Uterus (tissue), 4 donors: ENCODE measurements at places on chromosomes 4 and X. TPM values are rescaled to one million over a fixed set of nuclear protein-coding genes. Genes with fewer than 3 reads are reported as not detected.

DNA sequence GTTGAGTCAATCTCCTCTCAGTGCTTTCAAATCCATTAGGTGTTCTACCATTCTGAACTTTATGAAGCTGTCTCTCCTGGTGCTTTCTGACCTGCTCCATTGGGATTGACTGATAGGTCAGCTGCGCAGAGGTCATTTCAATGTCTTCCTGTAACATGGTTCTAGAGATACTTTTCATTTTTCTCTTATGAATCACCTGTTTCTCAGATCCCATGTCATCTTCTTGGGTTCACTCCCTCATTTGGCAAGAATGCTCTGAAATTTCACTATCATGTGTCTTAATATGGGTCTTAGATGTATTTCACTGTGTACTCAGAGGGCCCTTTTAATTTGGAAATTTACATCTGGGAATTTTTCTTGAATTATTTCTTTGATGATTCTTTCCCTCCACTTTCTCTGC is 13.8 kb upstream of the PGM2 start:
- H3K4me1 ChIP-seq: no peaks in the 10 kb centered on the region
- H3K27me3 ChIP-seq: no peaks in the 10 kb centered on the region

GRCh38 chr4:59818656-59819055 is 1381.5 kb upstream of the ADGRL3 start:
- no peaks in the 10 kb centered on the region for H3K27me3 ChIP-seq
- no peak overlapping the region for H3K4me3 ChIP-seq
- H3K36me3 ChIP-seq: no peaks in the 10 kb centered on the region

DNA sequence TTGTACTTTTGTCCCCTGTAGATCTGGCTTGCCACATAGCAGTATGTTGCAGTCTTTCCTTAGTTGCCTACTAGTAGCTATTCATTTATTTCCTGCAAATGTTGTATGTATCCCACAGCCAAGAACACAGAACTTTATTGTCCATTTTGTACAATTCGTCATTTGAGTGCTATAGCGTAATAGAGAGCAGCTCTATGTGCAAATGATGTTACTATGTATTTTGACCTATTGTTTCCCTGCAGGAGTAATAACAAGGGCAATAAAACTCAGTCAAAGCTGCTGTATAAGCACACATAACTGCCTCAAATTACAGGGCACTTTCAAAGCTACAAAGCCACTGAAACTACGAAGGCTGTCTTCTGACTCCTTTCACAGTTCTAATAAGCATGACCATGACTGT is 48.1 kb downstream of the NRK start:
- H3K4me1 ChIP-seq: no peaks in the 10 kb centered on the region
- no peak overlapping the region for H3K4me3 ChIP-seq
- no peaks in the 10 kb centered on the region for H3K36me3 ChIP-seq

- H3K4me1 ChIP-seq: no peaks in the 10 kb centered on the region
- no peak overlapping the region for H3K4me3 ChIP-seq
- no peaks in the 10 kb centered on the region for H3K27me3 ChIP-seq
- DNase-seq: no peak
Observed at GRCh38 chr4:180465364-180465763, 1777.8 kb upstream of the TENM3 start.

DNA sequence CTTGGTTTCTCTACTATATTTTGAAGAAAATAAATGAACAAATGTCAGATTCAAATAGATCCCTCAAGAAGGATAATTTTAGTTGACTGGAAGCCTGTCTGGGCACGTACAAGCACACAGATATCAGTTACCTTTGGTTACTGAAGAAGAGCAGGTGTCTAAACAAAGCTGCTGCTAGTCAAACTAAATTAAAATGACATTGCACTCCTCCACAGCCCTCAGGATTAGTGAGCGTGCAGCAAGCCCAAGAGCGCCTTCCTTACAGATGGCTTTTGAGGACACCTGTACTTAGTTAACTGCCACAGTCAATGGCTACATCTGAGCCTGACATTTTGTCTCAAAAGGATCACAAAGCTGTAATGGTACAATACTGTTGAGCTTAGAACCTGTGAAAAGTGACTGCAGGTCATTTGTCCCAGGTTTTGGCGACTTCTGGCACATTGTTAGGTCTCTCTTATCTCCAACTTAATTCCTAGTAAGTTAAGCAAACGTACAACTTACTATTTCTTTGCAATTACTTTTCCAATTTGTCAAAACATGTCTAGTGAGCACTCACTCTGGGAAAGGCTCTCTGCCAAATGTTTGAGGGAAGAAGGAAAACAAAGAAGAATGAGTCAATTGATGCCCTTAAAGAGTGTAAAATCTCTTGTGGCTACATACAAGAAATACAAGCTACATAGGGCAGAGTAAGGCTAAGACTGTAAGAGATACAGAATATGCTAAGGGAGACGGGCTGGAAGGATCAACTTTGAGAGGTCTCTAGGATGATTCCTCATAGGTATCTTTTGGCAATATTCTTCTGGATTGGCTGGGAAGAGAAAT is 25.6 kb upstream of the DAPP1 start:
- H3K4me1 ChIP-seq: no peaks in the 10 kb centered on the region
- no peaks in the 10 kb centered on the region for H3K27me3 ChIP-seq
- no peaks in the 10 kb centered on the region for H3K36me3 ChIP-seq

DNA sequence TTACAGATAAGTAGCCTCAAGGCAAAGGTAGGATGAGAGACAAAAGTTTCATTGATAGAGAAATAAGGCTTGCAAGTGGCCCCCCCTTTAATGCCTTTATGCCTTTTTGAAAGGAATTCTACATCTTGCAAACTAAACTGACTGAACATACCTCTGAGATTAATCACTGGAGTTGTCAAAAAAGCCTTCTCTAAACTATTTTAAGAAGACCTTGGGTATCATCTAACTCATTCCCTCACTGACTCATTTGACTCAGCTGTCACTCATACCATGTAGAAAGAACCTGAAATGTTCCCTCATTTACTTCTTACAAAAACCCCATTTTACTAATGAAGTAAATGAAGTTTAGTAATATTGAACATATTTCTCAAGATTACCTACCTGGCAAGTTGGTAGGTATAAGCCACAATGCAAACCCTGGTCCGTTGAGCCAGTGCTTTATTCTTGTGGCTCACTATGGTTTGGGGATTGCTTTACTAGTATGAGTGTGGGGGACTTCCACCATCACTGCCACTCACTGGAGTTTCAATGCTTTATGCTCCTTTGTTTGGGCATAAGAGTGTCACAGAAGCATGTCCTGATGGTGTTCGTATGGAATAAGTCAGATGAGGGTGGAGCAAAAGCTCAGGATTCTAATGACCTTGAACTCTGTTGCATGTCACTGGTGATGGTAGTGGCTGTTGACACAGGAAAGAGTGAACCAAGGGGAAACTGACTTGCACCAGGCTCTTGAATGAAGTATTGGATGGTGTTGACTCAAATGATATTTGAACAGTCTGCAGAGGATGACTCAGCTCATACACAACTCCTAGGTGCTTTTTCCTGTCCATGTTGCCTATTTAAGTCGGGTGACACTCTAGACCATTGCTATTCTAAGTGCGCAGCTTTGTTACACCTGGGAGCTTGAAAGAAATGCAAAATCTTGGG is 305.5 kb upstream of the EMCN start:
- no peaks in the 10 kb centered on the region for H3K36me3 ChIP-seq
- H3K27me3 ChIP-seq: no peaks in the 10 kb centered on the region
- no peaks in the 10 kb centered on the region for H3K4me1 ChIP-seq
- no peak overlapping the region for H3K27ac ChIP-seq

- H3K36me3 ChIP-seq: no peaks in the 10 kb centered on the region
- no peaks in the 10 kb centered on the region for H3K27me3 ChIP-seq
- DNase-seq: no peak
- no peaks in the 10 kb centered on the region for H3K4me1 ChIP-seq
Observed at GRCh38 chrX:13638826-13639225, 14.1 kb upstream of the TCEANC start.

- no peak overlapping the region for H3K4me3 ChIP-seq
- DNase-seq: no peak
- H3K27me3 ChIP-seq: no peaks in the 10 kb centered on the region
- H3K4me1 ChIP-seq: no peaks in the 10 kb centered on the region
- H3K36me3 ChIP-seq: no peaks in the 10 kb centered on the region
Observed at GRCh38 chrX:106246511-106246910, 78.4 kb downstream of the PWWP3B start.

- no peaks in the 10 kb centered on the region for H3K36me3 ChIP-seq
- H3K4me3 ChIP-seq: no peak overlapping the region
- no peaks in the 10 kb centered on the region for H3K4me1 ChIP-seq
- H3K27me3 ChIP-seq: no peaks in the 10 kb centered on the region
- no peak overlapping the region for H3K27ac ChIP-seq
Observed at GRCh38 chr4:165308166-165308565, 19.3 kb upstream of the MSMO1 start.

DNA sequence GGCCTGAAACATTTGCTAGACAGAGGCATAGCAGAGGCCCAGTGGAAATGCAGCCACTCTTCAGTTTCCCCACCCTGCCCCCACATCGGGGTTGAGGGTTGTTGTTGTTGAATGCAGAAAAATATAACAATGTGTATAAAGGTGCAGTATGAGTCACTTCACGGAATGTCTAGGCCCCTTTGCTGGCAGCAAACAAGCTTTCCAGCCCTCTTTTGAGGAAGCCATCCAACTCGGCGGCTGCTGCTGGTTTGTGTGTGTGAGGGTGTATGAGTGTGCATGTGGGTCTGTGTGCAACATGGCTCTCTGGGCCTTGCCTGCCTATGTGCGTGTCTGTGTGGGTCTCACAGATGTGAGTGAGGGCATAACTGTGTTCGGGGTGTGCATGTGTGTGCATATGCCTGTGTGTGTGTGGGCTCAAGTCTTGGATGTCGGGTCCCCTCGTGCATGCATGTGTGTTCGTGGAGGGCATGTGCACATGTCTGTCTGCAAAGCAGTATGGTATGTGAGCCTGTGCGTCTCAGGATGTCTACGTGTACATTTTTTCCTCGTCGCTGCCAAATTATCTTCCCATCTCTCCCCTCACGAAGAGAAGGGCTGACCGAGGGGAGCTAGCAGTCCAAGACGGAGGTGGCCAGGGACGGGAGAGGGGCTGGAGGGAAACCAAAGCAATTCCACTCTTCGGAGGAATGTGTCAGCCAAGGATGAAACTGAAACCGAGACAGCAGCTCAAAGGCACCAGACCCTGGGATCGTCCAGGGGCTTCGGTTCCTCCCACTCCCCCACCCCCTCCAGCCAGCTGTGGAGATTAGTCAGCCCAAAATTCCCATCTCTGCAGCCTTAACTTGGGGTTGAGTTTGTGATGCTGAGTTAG is 8.4 kb upstream of the ELF4 start:
- H3K4me3 ChIP-seq: no peak overlapping the region
- no peaks in the 10 kb centered on the region for H3K4me1 ChIP-seq
- no peaks in the 10 kb centered on the region for H3K27me3 ChIP-seq
- H3K27ac ChIP-seq: peak overlapping the region; percentile 79

- H3K4me1 ChIP-seq: no peaks in the 10 kb centered on the region
- no peaks in the 10 kb centered on the region for H3K27me3 ChIP-seq
- no peak overlapping the region for H3K4me3 ChIP-seq
- no peaks in the 10 kb centered on the region for H3K36me3 ChIP-seq
- peak overlapping the region; percentile 69 for H3K27ac ChIP-seq
- DNase-seq: no peak
Observed at GRCh38 chr4:53450773-53451172, 73.3 kb downstream of the FIP1L1 start.

DNA sequence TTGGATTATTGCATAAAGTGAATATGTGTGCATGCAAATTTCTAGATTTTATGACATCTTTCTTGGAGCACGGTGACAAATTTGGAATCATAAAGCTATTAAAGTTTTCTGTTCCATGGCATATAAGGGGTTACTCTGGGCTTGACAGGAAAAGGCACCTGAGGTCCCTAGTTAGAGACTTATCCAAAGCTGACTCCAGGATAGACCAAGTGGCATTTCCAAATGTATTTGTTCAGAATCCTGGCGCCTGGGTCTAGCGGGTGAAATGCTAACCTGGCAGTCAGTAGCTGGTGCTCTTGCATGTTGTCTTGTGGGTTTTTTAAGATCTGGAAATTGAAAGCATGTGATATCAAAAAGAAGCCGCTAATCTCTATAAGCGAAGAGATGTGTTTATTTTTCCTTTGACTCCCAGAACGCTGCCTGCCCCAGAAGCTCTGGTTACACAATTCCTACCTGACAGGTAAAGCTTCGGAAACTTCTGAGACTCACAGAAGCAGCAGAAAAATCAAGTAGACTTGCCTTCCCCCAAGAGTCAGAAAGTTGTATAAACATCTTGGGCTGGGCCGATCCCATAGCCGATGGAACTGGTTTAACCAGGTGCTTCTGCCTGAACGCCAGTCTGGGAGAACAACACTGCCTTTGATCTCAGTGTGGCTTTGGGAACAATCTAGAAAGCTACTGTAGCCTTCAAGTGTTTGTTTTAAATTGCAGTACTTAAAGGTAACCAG is 12.9 kb upstream of the ZCCHC4 start:
- H3K4me3 ChIP-seq: no peak overlapping the region
- DNase-seq: no peak
- no peak overlapping the region for H3K27ac ChIP-seq
- H3K36me3 ChIP-seq: no peaks in the 10 kb centered on the region

- no peak overlapping the region for H3K27ac ChIP-seq
- H3K36me3 ChIP-seq: no peaks in the 10 kb centered on the region
- H3K4me1 ChIP-seq: no peaks in the 10 kb centered on the region
- DNase-seq: no peak
Observed at GRCh38 chr4:634599-634985, 9.2 kb downstream of the PDE6B start.

DNA sequence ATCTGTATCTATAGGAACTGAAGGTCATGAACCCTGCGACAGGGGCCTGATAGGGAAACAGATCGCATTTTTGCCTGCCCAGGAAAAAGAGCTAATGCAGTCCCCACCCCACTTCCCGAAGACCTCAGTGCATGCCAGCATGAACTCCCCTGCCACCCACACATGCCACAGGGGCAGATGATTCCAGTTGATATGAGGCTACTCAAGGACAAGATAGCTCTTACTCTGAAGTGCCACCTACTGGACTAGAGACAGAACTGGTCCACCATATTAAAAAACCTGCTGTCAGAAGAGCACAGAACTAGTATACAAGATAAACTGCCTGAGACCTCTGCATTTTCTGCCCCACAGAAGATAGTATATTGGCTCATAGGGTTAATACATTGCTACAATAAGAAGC is 68.0 kb downstream of the YIPF7 start:
- H3K36me3 ChIP-seq: no peaks in the 10 kb centered on the region
- no peaks in the 10 kb centered on the region for H3K4me1 ChIP-seq
- no peak overlapping the region for H3K4me3 ChIP-seq
- no peak for DNase-seq
- H3K27ac ChIP-seq: no peak overlapping the region

GRCh38 chr4:185847352-185848097 is 35.5 kb upstream of the SORBS2 start:
- H3K27ac ChIP-seq: no peak overlapping the region
- H3K4me1 ChIP-seq: no peaks in the 10 kb centered on the region
- no peak overlapping the region for H3K4me3 ChIP-seq
- no peaks in the 10 kb centered on the region for H3K36me3 ChIP-seq
- no peaks in the 10 kb centered on the region for H3K27me3 ChIP-seq

Gene VCX3B
- total RNA-seq: not detected

Gene FAM47C
- not detected for total RNA-seq

Gene FABP2
- not detected for total RNA-seq

Gene TGIF2LX
- total RNA-seq: not detected

Gene SYTL4
- 82.2 TPM for total RNA-seq

Gene PPP1R3F
- 3.3 TPM for total RNA-seq

Gene TEX13D
- not detected for total RNA-seq

Gene CPLX1
- 0.14 TPM for total RNA-seq

Gene GPR82
- total RNA-seq: not detected

Gene TMEM255A
- total RNA-seq: 2.1 TPM

Gene APOO
- 12.1 TPM for total RNA-seq

Gene ARHGAP6
- total RNA-seq: 47.0 TPM

Gene SORBS2
- 35.2 TPM for total RNA-seq

Gene SAGE1
- total RNA-seq: not detected

Gene GPRIN3
- 3.6 TPM for total RNA-seq

Gene HPGDS
- total RNA-seq: 8.5 TPM

Gene GALNT7
- total RNA-seq: 7.7 TPM

Gene MTMR8
- total RNA-seq: 1.0 TPM
